ENCODE measurements at places on chromosomes 11 and 22.

GRCh38 chr22:37206841-37207821 is 5.1 kb downstream of the SSTR3 start:
- no peak for DNase-seq

- DNase-seq: no peak
Measured at GRCh38 chr11:109971184-109971523, 122.0 kb upstream of the ZC3H12C start.

GRCh38 chr22:38870791-38871359 is 1.1 kb downstream of the CBX6 start:
- DNase-seq: no peak

GRCh38 chr11:75345455-75346160 is 5.9 kb downstream of the ARRB1 start:
- no peak for DNase-seq

- DNase-seq: no peak
Measured at GRCh38 chr11:118406599-118407166, 5.3 kb downstream of the ATP5MG start.

DNA sequence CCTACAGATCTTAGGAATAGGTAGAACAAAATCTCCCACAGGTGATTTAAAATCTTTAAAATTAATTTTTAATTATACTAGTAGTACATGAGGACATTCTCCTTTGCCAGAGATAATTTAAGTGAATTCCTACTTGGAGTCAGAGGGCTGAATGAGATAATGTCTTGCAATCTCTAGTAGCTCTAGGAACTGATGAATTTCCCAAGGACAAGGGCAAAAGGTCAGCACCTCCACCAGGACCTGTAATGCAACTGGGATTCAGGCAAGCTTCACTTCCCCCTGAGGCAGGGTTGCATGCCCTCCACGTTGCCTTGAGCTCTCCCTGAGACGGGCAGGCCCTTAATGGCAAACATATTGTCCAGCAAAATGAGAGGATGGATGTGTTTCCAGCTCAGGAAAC is 330.3 kb upstream of the PITPNB start:
- no peak for DNase-seq

- DNase-seq: no peak
Measured at GRCh38 chr11:72001834-72002591, 3.3 kb downstream of the IL18BP start.

DNA sequence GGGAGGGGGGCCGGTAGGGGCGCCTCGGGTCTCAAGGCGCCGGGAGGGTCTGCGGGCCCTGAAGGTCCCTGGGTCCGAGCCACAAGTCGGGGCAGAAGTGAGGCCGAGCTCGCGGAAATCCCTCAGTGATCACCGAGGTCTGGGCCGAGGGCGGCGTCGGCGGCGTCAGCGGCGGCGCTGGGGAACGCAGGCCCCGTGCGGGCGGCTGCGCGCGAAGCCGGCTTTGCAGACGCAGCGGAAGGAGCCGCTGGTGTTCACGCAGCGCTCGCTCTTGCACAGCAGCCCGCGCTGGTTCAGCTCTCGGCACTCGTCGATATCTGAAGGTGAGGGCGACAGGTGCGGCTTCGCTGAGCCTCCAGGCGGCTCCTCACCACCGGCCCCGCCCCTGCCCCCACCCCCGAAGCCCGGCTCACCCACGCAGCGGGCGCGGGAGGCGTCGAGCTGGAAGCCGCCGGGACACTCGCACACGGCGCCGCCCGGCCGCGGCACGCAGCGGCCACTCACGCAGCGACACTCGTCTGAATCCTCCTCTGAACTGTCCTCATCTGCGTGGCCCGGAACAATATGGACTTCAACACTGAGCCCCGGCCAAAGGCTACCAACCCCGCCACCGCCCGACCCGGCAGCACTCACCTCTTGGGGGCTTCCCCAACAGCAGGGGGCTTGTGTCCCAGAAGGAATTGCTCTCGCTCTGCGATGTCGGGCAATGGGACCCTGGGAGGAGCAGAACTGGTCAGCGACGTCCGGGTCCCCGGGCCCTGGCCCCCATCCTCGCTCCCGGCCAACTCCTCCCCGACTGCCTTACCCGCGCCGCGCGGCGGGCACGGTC is 14.2 kb downstream of the SCYL1 start:
- no peak for DNase-seq

- DNase-seq: no peak
Measured at GRCh38 chr11:108958368-108959104, 293.7 kb downstream of the DDX10 start.

DNA sequence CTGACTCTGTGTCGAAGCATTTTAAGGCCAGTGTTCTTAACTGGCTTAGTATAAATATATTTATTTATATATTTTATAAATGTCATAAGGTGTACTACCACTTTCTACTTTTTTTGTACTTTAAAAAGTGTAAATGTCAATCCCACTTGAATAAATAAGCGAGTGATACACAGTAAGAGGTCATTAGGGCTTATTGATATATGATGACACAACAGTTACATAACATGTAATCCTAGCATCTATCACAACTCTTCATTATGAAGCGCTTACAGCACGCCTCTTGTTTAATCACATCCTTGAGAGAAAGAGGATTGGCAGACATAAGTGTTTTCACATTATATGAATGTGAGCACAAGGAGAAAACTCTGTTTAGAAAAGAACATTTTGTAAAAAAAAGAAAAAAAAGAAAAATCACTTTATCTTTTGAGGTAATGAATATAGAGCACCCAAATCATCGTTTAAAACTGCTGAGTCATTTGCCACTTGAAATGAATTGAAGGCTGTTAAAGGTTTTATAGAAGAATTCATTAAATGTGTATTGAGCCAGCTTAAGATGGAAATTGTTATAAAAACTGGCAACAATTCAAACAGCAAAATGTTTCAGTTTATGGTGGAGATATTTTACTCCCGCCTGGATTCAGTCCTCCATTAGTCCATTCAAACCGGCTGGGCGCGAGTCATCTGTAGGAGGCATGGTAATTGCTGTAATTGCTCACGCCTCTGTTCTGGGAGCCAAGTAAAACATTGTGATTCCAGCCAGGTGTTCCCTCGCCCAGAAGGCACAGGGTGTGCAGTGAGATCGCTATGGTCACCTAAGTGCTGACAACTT is 627.3 kb upstream of the KIRREL3 start:
- no peak for DNase-seq

DNA sequence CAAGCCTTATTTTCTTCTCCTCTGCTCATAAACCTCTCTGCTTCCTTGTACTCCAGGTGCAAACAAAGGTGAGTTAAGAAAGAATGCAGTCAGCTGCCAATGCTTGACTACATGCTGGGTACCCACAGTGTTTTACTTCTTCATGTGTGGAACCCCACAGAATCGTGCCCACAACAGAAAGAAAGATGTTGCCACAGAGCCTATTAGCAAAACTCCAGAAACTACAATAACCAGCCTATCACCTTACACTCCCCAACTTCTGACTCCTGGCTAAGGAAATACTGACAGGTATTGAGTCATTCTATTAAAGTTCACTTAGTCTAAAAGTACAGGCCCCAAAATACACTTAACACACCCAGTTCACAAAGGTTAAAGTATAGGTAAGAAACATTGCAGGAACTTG is 56.9 kb upstream of the CCDC89 start:
- no peak for DNase-seq

DNA sequence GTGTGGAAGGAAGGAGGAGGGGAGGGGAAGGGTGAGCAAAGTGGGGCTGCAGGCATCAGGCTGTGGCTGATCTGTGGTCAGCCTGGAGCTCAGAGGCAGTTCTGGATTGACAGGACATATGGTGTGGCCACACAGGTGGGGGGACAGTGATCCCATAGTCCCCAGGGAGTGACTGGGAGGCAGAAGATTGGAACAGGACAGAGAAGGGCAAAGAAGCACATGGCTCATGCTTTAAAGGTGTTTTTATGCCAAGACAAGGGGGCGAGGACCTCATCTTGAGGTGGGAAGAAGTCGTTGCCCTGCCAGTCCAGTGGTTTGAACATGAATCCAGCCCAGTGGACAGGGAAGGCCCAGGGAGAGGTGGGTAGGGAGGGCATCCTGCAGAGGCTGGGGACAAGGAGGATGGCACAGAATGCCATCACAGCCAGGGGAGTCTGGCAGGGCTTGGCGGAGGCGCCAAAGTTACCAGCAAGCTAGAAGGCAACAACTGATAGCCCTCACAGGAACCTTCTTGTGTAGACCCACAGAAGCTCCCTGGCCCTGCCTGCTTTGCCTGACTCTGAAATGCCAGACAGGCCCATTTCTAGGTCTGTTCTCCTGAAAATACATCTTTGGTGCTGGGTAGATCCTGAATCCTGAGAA is 3.1 kb downstream of the BET1L start:
- no peak for DNase-seq

DNA sequence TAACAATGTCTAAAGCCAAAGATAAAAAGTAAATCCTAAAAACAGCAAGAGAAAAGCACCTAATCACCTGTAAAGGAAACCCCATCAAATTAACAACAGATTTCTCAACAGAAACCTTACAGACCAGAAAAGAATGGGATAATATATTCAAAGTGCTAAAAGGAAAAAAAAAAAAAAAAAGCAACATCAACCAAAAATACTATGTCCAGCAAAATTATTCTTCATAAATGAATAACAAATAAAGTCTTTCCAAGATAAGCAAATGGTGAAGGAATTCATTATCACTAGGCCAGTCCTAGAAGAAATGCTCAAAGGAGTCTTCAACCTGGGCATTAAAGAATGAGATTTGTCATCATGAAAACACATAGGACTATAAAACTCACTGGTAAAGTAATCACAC is 192.0 kb upstream of the UBASH3B start:
- DNase-seq: no peak

GRCh38 chr11:111612224-111612623 is 10.0 kb downstream of the SIK2 start:
- no peak for DNase-seq

DNA sequence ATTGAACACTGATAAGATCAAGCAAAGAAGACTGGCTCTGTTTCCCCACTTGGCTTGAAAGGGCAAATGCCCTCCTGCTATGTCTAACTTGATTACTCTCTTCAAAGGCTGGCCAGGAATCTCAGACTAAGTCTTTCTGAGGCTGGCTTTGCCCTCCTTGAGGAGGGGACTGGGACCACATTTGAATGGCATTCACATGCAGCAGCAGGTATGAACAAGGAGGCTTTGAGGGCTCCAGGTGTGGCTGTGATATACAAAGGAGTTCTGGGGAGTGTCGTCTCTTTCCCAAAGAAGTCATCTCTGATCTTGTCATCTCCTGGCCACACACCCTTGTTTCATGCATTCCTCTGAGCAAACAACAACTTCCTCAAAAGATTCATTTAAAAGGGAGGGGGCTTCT is 130.8 kb downstream of the ARL14EP start:
- no peak for DNase-seq

DNA sequence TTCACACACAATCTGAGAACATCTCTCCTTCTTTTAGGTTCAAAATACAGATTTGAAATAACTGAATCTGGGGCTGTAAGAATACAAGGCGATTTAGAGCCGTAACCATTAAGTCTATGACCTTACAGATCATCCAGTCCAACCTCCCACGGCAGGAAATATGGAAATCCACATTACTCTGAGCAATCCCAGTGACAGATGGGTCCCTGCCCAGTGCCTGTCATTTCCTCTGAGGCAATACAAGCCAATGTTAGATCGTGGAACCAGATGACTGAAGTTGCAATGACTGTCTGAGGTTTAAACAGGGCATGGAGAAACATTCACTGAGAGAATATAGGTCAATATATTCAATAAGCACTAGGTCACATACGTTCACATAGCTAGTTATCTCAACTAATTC is 77.4 kb upstream of the OR5AK2 start:
- no peak for DNase-seq

DNA sequence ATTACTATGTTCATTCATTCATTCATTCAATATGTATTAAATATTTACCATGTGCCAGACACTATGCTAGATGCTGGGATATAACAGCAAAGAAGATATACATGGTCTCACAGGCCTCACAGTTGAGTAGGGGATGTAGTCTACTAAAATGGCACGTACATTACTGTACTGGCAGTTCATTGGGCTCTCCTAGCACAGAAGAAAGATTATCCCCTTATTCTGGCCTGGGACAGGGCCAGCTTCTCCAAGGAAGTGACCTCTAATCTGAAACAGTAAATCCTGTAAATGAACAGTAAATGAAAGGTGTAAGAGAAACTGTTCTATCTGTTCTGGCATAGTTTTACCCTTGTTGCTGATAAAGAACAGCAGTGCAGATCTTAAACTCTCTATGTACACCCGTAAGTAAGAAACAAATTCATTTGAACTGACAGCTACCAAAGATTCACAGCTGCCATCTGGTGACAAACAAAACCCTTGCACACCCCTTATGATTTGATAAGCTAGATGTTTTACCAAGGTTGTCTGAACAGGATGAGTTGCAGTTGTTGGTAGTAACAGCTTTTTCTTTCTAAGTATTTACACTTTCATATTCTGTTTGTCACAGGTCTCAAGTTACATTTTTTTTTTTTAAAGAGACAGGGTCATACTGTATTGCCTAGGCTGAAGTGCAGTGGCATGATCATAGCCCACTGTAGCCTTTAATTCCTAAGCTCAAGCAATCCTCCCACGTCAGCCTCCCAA is 263.1 kb downstream of the TMEM135 start:
- no peak for DNase-seq
